ENCODE measurements at places on chromosomes 5 and 9.
A peak's percentile ranks its signal among the peaks of the same experiment; 100 is the strongest.

- DNase-seq, result no peak
Measured at GRCh38 chr9:2151171-2151570, 136.0 kb downstream of the SMARCA2 start.

DNA sequence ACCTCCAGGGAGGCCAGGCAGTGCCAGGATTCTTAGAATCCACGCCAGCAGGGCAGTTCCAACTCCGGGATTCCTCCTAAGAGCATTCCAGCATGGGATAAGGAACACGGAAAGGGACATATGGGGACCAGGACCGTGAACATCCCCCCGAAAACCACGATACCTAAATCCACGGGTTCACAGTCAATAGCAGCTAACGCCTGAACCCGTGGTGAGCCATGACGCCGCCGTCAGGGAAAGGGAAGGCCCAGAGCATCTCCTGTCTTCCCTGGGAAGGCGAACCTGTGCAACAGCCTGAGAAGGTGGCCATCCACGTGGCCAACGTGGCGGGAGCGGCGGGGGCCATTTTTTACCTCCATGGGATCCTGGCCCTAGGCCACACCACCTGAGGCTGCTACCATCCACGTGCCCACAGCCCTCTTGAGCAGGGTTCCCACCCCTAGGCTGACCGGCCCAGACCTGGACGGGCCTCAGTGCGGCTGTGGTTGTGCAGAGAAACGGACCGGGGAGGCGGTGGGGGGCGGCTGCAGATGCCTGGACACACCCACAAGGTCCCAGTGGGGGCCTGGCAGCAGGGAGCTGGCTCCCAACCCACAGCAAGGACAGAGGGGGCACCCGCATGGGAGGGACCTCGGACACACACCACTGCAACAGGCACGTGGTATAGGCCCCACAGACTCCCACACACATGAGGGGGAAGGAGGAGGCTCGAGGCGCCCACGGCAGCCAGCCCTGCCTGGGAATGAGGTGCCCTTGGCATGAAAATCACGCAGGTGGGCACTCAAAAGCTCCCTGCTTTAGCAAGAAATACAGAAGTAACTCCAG lies 42.8 kb downstream of the SLC12A7 start:
- DNase-seq, result no peak

GRCh38 chr9:114002271-114002985 lies 75.7 kb downstream of the AMBP start:
- no peak for DNase-seq

- no peak for DNase-seq
Measured at GRCh38 chr5:154209591-154210081, 19.1 kb downstream of the GALNT10 start.

- DNase-seq, result no peak
Measured at GRCh38 chr9:8643896-8644295, 844.3 kb upstream of the DMAC1 start.

DNA sequence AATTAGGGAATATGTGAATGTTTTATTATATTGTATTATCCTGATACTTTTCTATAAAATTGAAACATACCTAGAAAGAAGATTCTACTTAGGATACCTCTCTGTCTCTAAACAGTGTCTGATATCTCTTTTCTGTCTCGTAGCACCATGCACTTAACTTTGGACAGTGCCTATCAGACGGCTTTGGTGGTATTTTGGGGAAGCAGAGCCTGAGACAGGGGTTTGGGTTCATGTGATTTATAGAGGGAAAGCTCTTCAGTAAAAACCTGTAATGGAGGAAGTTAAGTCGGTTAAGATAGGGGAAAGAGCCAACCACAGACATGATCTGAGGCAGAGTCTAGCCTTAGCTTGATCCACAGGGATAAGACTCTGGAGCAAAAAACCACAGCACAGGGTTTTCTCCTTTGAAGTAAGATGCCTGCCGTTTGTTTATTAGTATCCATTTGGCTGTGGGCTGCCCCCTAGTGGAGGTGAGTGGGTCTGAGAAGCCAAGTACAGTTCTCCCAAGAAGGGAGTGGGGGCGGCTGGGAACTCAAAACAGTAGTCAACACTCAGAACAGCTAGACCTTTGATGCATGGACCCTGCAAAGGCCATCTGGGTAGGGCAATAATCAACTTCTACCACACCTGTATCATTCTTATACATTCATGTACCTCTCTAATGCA lies 141.2 kb upstream of the ASTN2 start:
- no peak for DNase-seq

DNA sequence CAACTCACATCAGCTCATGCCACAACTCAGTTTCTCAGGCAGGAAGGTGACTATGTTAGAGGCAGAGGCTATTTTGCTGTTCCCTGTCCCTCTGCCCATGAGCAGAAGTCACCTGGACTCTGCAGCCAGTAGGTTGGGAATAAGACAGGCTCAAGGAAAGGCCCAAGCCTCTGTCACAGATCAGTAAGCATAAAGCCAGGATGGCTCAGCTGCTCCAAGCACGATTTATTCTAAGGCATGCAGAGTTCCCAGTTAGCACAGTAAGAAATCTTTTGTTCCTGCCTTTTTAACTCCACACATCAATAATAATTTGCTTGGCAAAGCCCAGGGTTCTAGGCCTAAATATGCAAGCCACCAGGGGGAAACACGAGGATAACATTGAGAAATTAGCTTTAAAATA lies 249.0 kb upstream of the ADRA1B start:
- no peak for DNase-seq

GRCh38 chr9:113543296-113543981 lies 79.9 kb downstream of the RGS3 start:
- DNase-seq, result no peak

- DNase-seq, result no peak
Measured at GRCh38 chr5:134085411-134085810, 29.1 kb upstream of the TCF7 start.

GRCh38 chr9:131839281-131840084 lies 99.6 kb upstream of the RAPGEF1 start:
- peak; percentile 53 for DNase-seq

DNA sequence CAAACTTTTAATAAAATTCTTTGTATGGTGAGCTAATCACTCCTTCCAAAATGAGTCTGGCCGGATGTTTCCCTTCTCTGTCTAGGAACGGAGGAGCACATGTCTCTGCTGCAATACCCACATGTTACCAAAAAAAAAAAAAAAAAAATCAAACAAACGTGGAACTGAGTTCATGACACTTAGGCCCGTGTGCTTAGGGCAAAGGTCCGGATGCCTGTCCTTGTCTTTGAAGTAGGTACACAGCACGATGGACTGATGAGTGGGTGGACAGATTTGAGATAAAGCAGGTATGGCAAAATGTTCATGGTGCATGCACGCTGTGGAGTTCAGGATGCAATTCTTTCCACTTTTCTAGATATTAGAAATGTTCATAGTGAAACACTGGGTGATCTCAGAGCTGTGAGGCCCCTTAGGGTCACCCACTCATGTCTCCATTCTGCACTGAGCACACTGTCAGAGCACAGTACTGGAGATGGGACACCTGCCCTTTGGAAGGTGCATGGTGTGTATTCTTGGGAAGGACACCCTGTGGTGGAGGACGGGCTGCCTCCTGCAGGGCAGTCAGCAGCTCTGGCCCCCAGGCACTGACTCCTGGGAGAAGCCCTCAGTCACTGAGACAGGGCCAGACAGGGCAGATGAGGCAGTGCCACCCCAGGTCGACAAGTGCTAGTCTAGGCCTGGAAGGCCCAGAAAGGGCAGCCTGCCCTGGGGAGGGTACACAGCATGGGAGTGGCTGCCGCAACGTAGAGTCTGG lies 43.6 kb downstream of the GADD45G start:
- DNase-seq, result no peak

GRCh38 chr5:40774623-40775022 lies 18.9 kb upstream of the TTC33 start:
- DNase-seq, result no peak

GRCh38 chr5:11048760-11049159 lies 287.7 kb upstream of the DAP start:
- no peak for DNase-seq

GRCh38 chr5:79621056-79621455 lies 8.8 kb downstream of the TENT2 start:
- DNase-seq, result no peak

DNA sequence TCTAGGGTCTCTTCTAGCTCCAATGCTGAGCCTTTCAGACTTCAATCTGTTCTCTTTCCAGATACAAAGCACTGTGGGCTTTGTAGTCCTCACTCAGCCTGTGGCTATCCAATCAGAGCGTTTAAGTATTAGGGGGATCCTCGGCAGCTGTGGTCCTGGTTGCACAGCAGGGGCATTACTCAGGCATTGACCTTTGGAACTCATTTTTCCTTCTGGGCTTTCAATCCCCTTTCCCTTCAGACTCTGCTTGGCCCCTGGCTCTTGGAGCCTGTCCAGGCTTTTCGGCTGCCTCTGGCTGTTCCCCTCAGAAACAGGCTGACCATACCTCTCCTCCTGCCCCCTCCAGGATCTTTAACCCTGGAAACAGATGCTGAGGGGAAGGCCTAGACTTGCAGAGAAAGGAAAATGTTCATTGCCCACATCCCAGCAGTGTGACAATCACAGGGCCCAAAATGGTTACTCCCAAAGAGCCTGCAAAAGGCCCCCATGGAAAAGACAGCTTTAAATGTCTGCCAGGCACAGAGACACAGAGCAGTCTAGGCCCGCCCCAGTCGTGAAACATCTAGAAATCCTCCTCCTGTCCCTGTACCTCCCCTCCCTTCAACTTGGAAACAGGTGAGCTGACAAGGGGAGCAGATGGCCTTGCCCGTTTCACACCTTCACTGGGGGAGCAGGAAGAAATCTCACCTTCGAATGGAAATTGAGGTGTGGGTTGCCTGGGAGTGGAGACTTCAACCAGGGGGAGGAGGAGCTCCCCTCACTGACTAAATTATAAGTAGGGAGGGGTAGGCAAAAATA lies 13.7 kb downstream of the C1QTNF2 start:
- DNase-seq, result no peak

- DNase-seq, result peak; percentile 70
Measured at GRCh38 chr9:89427621-89428221, 70.2 kb downstream of the SEMA4D start.

DNA sequence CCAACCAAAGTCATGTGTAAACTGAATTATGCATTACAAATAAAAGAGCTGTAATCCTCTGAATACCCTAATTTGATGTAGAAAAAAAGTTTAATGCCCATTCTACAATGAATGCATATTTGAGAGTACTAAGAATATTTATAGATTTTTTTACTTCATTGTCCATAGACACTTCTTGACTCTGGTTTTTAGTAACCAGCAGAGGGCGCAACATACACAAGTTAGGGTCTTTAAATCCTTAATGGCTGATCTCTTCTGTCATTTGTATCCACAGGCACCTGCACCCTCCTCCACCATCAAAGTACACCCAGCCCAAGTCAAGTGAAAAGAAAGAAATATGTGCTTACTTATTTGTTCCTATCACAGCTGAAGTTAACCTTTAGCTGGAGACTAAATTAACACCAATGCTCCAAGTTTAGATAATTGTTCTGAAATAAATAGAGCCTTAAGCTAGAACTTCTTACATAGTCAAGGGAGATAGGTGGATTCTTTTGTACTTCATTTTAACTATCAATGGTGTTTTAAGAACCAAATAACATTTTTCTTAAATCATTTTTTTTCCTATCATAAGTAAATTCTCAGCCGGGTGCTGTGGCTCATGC lies 524.2 kb upstream of the DAB2 start:
- peak; percentile 48 for DNase-seq

GRCh38 chr5:51902512-51902911 lies 519.3 kb downstream of the ISL1 start:
- DNase-seq, result no peak

GRCh38 chr9:114363424-114363823 lies 24.4 kb downstream of the AKNA start:
- DNase-seq, result no peak

GRCh38 chr5:170161069-170161468 lies 55.4 kb downstream of the FOXI1 start:
- no peak for DNase-seq

DNA sequence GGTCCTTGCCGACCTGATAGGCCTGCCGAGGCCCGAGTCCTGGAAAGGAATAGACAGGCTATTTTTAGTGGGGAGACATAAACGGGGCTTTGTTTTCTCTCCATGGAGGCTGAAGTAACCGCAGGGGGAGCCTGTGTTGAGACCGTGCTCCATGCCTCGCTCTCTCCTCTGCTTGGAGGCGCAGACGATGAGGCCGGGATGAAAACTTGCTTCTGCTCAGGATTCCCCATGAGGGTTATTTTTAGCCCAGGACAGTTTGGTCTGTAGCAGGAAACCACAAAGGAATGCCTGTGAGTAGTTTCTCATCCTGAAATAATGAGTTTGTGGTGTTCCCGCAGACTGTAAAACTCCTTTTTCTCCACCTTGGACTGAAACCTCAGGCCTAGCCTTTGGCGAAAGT lies 81.9 kb upstream of the RARS1 start:
- DNase-seq, result no peak

DNA sequence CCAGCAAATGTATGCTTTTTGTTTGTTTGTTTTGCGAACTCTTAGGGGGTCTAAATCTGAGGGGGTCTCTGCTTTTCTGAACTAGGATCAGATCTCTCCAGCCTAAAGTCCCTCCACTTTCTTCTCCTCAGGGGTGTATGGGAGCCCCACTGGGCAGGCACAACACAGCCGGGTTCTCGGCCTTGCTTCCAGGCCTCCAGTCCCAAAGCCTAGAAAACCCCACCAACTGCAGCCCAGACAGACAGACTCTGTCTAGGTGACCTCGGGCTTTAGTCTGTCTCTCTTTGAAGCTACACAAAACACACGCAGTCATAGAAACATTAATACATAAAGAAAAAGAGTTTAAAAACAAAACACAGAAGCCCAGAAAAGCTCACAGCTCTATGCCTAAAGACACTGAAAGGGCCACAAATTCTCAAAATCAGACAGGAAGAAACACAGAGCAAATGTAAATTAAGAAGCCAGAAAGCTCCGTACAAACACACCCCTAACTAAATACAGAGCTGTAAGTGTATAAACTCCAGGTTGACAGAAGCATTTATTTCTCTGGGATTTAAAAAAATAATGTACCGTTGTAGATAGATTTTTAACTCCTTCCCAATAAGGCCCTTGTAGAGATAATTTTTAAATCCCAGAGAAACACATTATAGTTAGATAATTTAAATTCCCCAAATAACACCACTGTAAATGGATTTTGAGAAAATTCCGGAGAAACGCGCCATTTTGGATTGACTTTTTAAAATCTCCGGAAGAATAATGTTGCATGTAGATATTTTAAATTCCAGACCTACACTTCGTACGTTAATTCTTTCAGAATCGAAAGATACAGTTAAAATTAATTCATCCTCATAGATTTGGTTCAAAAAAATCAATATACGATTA lies 2.0 kb downstream of the PITX1 start:
- no peak for DNase-seq

DNA sequence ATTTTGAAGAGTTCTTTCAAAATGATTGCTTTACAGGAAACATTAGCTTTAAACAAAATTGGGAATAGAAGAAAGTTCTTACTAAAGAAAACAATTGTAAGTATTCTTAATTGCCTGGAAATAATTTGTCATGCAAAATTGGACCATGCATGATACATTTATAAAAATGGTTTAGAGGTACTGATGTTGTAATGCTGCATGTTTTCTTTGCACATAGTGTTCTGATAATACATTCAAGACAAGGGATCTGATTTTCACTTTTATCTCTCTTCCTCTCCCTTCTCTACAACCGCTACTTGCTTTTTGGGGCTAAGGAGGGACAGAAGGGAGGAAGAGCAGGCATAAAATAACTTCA lies 211.6 kb upstream of the MPDZ start:
- no peak for DNase-seq

GRCh38 chr5:93604644-93605515 lies 21.9 kb downstream of the NR2F1 start:
- no peak for DNase-seq

- peak; percentile 72 for DNase-seq
Measured at GRCh38 chr5:116068028-116068632, 16.7 kb upstream of the COMMD10 start.

GRCh38 chr9:99722877-99723276 lies 98.8 kb upstream of the NR4A3 start:
- no peak for DNase-seq

GRCh38 chr9:123640792-123641222 lies 284.8 kb downstream of the CRB2 start:
- no peak for DNase-seq
